ENCODE measurements at places on chromosomes 3 and 15. TPM values are rescaled to one million over a fixed set of nuclear protein-coding genes. Genes with fewer than 3 reads are reported as not detected.

Gene CD86
- not detected for polyA plus RNA-seq

Gene NR1D2
- polyA plus RNA-seq, result 13.4 TPM

Gene TLR9
- polyA plus RNA-seq, result not detected

Gene WDR73
- 75.4 TPM for polyA plus RNA-seq

Gene BOC
- 0.53 TPM for polyA plus RNA-seq
